Stimulated activated CD4-positive, alpha-beta T cell treated with anti-CD3 and anti-CD28 coated beads, TNF-alpha, amount 100 ng/mL, for 48 hours (primary cell): ENCODE measurements at places on chromosomes 6 and 20.

- DNase-seq: no peak
Measured at GRCh38 chr6:42505385-42505718, 53.6 kb upstream of the TRERF1 start.

DNA sequence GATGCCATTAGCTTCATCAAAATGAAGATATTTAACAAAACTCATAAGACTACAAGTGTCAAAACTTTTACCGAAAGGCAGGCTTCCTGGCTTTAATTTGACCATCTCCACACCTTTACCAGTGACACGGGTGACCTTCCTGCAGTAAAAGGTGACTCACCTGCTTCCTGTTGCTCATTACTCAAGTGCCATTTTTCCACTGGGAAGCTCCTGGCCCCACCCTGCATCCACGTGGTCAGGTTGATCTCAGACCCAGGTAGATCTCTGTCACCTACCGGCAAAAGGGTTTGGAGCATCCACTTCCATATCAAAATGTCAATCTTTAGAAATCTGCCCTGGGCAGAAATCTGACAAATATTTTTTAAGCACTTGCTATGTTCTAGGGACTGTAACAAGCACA is 31.9 kb upstream of the CDH4 start:
- no peak for DNase-seq

DNA sequence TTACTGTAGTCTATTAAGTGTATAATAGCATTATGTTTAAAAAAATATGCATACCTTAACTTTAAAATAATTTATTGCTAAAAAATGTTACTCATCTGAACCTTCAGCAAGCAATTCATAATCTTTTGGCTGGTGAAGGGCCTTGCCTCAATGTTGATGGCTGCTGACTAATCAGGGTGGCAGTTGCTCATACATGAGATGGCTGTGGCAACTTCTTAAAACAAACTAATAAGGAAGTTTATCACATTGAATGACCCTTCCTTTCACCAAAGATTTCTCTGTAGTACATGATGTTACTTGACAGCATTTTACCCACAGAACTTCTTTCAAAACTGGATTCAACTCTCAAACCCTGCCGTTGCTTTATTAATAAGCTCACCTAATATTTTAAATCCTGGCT is 84.0 kb downstream of the TASP1 start:
- DNase-seq: no peak

- no peak for DNase-seq
Measured at GRCh38 chr6:28545955-28546354, 20.3 kb downstream of the GPX5 start.

- DNase-seq: no peak
Measured at GRCh38 chr6:41700463-41701347, 34.7 kb downstream of the TFEB start.

- DNase-seq: no peak
Measured at GRCh38 chr6:131868836-131869235, 61.0 kb downstream of the ENPP1 start.

DNA sequence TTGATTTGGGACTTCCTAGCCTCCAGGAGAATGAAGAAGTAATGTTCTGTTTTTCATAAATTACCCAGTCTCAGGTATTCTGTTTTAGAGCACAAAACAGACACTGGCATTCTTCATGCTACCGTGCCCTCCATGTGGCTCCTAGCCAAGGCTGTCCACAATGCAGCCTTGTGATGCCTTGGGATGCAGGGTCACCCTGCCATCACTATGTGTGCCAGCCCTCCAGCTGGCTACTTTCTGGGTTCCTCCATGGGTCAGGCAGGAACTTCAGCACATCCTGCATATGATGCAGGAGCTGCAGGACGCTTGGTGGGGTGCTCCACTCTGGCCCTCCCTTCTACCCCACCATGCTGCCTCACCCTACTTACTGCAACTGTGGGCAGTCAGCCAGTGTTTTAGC is 38.0 kb upstream of the FAM50B start:
- no peak for DNase-seq

DNA sequence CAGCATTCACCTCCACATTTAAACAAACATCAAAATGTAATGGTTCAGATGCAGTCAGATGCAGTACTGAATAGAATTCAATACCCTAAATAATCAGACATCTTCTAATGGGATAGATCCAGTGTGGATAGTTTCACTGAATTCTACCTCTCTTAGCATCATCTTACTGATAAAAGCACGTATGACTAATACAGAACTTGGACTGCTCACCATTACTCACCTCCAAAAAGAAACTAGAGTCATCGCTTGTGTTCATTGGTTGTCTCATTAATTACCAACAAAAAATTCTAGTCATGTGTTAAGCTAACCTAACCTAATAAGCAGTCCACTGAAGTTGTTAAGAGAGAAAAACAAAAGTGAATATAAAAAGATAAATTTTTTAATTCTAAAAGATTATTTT is 165.9 kb upstream of the IRAK1BP1 start:
- no peak for DNase-seq

DNA sequence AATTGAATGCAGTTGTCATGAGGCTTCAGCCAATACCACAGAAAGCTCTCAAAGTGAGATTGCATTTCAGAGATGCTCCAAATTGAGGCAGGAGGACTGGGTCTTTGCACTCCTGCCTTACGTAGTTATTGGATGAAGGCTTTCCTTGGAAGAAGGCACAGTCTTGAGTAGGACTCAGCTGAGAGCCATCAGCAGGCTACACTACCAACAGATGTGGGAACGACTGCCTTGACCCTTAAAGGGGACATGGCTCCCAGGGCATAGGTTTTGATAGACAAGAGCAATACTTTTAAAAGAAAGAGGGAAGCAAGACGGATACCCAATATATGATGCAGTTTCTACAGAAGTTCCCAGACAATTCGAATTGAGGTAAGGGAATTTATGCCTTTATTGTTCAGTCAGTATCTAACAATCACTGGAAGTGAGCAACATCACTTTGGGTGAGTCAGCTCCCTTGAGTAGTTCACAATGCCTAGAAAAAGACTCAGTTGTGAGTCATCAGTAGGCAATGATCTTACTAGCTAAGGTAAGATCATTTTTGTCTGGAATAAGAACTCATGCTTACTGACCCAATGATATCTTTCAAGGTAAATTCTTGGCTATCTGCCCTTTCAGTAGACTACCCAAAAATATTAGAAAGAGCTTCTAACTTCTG is 390.8 kb downstream of the GJA1 start:
- no peak for DNase-seq

GRCh38 chr20:49892260-49892659 is 23.1 kb downstream of the SPATA2 start:
- no peak for DNase-seq
